ENCODE measurements at places on chromosomes 2 and 18. TPM values are rescaled to one million over a fixed set of nuclear protein-coding genes. Genes with fewer than 3 reads are reported as not detected.

The GLI2 gene
- 1.2 TPM for total RNA-seq

The B4GALT6 gene
- 29.5 TPM for total RNA-seq

The APOB gene
- 0.69 TPM for total RNA-seq

The CENPA gene
- total RNA-seq, result 3.2 TPM

The C1QL2 gene
- total RNA-seq, result 2.3 TPM

The SERPINB4 gene
- not detected for total RNA-seq

The GPR148 gene
- total RNA-seq, result not detected

The PAIP2B gene
- 20.3 TPM for total RNA-seq

The NEU2 gene
- not detected for total RNA-seq

The LRRFIP1 gene
- total RNA-seq, result 36.9 TPM

The VWA3B gene
- 2.8 TPM for total RNA-seq

The ECEL1 gene
- total RNA-seq, result 27.0 TPM

The KCNG2 gene
- total RNA-seq, result 0.69 TPM

The FAM161A gene
- 26.5 TPM for total RNA-seq

The DCDC2C gene
- total RNA-seq, result 0.69 TPM

The EVA1A gene
- not detected for total RNA-seq

The COL3A1 gene
- 109 TPM for total RNA-seq

The CAMKMT gene
- 19.6 TPM for total RNA-seq

The RNF152 gene
- 144 TPM for total RNA-seq

The TRABD2A gene
- total RNA-seq, result 2.5 TPM

The ZNF2 gene
- total RNA-seq, result 8.8 TPM

The SLC8A1 gene
- total RNA-seq, result 190 TPM

The RAB12 gene
- total RNA-seq, result 110 TPM

The MC5R gene
- 0.69 TPM for total RNA-seq

The CHRNG gene
- total RNA-seq, result not detected

The SOX11 gene
- 246 TPM for total RNA-seq

The RGPD3 gene
- total RNA-seq, result 1.2 TPM

The SERTAD2 gene
- 4.2 TPM for total RNA-seq

Data from diencephalon (tissue), 1 donor.